ENCODE measurements at places on chromosomes 13 and 19.

DNA sequence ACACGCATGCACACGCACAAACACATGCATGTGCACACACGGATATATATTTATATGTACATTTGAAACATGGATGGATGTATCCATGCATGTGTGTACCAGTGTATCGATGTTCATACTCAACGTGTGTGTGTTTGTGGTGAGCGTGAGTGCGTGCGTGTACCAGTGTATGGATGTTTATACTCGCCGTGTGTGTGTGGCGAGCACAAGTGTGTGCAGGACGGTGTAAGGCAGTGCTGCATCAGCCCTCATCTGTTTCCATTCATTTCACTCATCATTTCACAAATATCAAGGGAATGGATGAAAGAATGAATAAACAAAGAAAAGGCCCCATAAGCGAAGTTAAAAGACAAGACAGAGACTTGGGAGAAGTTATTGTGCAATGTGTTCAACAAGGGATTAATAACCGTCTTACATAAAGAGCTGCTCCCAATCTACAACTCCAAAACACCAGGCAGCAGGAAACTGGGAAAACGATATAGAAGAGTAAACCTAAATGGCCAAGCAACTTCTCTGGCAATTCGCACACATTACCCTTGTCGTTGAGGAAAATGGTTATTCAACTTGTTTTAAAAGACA lies 21.7 kb upstream of the MIER2 start:
- no peak for DNase-seq

DNA sequence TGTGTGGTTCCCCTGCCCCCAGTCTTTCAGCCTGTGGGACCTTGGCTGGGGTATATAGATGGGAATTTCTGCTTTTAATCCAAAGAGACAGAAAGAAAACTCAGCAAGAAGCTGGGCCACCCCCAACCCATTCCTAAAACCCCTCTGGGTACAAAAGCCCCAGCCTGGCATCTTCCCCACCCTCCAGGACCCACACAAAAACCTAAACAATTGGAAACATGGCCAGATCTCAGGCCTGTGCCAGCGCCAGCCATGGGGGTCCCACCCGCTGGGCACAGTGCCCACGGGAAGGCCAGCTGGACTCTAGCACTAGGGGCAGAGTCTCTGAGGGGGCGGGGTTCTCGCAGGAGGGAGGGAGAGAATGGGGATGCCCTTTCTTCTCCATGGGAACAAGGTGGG lies 8.6 kb downstream of the LYL1 start:
- no peak for DNase-seq

- DNase-seq, result no peak
Measured at GRCh38 chr19:46350758-46351159, 3.9 kb downstream of the PPP5C start.

GRCh38 chr19:15587663-15588062 lies 27.4 kb upstream of the CYP4F8 start:
- no peak for DNase-seq

- no peak for DNase-seq
Measured at GRCh38 chr13:95523598-95523997, 28.9 kb upstream of the CLDN10 start.

GRCh38 chr19:52200044-52200443 lies 10.2 kb downstream of the PPP2R1A start:
- no peak for DNase-seq

DNA sequence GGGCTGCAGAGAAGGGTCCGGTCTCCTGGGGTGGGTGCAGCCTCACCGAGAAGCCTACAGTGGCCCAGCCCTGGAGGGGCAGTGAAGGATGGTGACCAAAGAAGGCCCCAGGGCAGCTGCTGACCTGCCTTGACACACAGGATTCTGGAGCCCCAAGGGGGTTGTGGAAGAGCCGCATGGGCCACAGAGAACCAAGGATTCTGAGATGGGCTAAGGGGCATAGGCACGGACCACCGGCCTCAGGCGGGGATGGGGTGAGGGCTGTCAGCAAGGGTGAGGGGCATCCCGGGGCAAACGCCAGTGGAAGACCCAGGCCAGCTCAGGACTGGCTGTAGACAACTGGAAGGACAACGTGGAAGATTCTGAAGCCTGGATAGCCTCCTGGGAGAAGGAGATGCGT lies 151.6 kb downstream of the TEX29 start:
- DNase-seq, result no peak

GRCh38 chr13:94093652-94094315 lies 385.7 kb downstream of the DCT start:
- no peak for DNase-seq

DNA sequence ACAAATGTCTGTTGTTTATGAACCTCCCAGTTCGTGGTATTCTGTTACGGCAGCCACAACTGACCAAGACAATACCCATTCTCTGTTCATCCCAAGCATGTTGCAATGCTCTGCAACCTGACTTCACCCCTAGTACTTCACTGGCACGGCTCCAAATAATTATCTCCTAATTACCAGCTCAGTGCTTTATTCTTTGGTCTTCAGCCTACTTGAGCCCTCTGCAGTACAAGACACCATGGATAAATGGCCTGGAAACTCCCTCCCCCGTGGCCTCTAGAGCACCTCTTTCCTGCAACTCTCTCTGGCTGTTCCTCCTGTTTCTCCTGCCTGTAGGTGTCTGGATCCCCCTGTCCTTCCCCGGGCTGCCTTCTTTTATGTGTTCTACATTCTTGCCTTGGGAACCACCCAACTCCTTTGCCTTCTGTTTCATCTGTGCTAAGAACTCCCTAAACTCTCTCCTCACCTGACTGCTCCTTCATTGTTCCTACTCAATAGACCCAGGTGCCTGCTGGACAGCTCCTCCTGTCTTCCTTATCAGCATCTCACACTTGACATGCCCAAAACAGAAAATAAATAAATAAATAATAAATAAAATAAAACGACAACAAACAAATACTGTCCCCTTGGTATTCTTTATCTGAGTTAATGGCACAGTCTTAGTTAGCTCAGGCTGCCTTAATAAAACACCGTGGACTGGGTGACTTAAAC lies 200.4 kb upstream of the IPO5 start:
- no peak for DNase-seq

GRCh38 chr13:103288114-103288513 lies 221.9 kb upstream of the SLC10A2 start:
- DNase-seq, result no peak

GRCh38 chr19:41325947-41326706 lies 16.2 kb downstream of the CCDC97 start:
- DNase-seq, result no peak

DNA sequence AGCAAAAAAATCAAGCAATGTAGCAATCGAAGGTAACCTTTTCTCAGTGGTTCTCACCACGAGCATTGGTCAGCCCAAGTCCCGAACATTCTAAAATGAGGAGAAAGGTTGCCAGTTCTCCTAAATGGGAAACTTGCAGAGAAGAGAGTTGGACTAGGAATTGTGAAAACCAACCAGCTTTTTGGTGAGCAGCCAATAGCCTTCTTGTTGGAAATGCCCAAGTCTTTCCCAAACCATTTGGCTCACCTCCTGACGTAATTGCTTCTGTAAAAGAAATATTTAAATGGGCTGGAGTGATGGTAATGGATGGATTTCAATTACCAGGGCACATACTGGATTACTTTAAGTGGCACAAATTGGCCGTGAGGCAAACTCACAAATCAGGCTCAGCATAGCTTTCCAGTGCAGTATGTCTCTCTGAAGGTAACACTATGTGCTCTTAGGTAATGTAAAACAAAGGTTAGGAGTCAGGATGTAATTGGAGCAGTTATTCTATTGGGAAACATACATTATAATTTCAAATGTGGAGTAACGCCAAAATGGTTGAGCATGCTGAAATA lies 423.2 kb downstream of the KLF5 start:
- DNase-seq, result no peak

- DNase-seq, result peak; percentile 11
Measured at GRCh38 chr13:73870970-73871935, 263.0 kb downstream of the KLF12 start.

DNA sequence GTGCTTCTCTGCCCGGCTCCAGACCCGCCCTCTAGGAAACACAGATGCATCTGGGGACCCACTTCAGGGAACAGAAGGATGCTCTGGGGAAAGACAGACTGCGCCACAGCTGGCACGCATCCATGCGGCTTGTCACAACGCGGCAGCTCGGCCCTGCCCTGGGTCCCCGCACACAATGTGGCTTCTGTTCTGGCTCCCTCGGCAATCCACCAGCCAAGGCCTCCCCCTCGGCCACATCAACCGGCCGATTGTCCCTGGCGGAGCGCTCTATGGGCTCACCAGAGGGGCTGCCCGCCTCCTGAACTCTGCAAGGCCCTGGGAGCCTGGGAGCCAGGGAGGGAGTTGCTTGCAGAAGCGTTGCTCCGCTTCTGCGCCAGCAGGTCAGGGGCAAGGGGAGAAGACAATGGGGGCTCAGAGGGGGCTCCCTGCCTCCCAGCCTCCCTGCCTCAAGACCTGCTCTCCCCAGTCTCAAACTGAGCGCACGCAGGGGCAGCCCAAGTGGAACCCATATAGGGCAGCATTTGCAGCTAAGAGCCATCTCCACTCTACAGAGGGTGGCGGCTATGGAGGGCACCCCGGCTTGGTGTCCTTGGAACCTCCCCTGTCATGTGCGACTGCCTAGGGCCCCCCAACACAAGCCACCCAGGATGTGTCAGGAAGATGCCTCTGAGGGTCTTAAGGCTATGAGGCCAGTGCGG lies 37.9 kb downstream of the MLLT1 start:
- no peak for DNase-seq

DNA sequence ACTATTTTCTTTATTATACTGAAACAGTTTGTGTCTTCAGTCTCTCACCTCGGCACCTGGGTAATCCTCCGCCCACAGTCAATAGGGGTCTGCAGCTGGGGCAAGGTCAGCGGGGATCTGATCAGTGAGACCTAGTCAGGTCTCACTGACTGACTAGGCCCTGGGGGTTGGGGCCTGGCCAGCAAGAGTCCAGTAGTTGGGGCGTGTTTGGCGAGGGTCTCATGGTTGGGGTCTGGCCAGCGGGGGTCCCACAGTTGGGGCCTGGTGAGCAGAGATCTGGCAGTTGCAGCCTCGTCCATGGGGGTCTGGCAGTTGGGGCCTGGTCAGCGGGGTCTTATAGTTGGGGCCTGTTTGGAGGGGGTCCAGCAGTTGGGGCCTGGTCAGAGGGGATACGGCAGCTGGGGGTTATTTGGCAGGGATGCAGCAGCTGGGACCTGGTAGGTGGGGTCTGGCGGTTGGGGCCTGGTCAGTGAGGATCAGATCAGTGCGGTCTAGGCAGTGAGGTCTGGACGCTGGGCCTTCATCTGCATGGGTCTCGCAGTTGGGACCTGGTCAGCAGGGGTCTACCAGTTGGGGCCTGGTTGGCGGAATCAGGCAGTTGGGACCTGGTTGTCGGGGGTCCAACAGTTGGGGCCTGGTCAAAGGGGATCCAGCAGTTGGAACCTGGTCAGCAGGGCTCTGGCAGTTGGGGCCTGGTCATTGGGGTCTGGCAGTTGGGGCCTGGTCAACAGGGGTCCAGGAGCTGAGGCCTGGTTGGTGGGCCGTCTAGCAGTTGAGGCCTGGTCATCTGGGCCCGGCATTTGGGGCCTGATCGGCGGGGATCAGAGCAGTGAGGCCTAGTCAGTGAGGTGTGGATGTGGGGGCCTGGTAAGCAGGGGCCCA lies 61.1 kb upstream of the TPM4 start:
- DNase-seq, result no peak

- DNase-seq, result no peak
Measured at GRCh38 chr13:39159393-39159792, 121.1 kb downstream of the NHLRC3 start.

- DNase-seq, result no peak
Measured at GRCh38 chr19:16113727-16114126, 2.0 kb downstream of the RAB8A start.

DNA sequence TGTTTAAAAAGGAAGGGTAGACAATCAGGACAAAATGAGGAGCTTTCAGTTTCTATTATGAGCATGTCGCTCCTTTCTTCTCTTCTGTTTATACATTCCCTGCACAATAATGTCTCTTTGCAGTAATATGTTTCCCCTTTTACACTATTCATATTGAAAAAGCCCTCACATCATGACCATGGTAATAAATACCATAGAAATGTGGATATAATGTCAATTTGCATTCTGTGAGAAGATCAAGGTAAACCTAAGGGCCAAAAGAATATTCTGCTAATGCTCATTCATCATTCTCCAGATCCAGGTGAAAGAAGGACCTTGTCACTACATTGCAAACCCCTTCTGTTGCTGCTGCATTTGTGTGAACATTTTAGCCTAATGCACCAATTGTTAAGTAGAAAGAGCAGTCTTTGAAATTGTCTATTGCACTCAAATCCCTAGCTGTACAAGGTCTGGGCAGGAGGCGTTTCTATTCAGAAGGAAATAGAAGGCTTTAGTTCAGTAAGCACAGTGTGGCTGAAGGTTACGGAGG lies 117.6 kb upstream of the SOX21 start:
- DNase-seq, result no peak

DNA sequence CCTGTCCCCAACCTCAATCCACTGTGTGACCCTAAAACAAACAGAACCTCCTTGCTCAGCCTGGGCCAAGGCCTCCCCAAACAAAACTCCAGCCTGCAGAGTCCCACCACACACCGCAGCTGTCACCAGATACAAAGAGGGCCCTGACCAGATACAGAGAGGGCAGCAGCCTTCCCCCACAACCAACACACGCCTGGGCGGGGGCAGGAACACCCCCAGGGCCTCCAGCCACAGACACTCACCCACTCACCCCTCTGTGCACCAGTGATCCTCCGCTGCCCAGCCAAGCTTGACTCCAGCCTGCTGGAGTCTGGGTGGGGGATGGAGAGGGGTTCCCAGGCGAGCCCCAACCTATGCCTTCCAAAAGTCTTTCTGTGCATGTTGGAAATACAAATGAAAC lies 5.9 kb upstream of the CIRBP start:
- DNase-seq, result no peak

- no peak for DNase-seq
Measured at GRCh38 chr19:39304701-39305571, 8.7 kb downstream of the IFNL1 start.

DNA sequence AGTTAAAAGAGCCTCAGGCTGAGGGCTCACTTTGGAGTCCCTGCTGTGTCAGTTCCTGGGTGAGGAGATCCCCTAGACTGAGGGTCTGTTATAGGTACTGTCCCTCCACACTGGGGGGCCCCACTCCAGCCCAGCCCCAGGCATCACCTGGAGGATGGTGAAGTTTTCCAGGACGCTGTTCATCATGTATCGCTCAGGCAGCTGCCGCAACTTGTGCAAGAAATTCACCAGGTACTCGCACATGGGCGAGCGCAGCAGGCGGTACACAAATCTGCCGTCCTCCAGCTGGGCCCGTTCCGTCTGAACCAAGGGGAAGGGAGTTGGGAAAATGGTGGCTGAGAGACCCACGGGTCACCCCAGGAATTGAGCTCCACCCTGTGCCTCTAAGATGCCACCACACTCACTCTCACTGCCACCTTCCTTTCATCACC lies 7.1 kb downstream of the CD37 start:
- DNase-seq, result no peak

DNA sequence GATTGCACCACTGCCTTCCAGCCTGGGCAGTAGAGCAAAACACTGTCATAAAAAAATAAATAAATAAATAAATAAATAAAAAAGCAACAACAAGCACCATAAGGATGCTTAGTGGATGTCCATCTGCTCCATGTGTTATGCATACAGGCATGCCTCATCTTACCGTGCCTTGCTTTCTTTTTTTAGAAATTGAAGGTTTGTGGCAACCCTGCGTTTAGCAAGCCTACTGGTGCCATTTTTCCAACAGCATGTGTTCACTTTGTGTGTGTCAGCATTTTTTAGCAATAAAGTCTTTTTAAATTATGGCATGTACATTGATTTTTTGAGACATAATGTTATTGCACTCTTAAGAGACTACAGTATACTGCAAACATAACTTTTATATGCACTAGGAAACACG lies 68.3 kb downstream of the PEPD start:
- DNase-seq, result no peak

- DNase-seq, result no peak
Measured at GRCh38 chr19:38619361-38620174, 580 bp downstream of the EIF3K start.
